Hematopoietic multipotent progenitor cell treated with erythropoietin and hydrocortisone succinate and interleukin-3 and kit ligand, for 17 days (in vitro differentiated cells): ENCODE measurements at places on chromosomes 16 and 17.

GRCh38 chr17:82148997-82149396 is 51.0 kb upstream of the FASN start:
- DNase-seq = no peak

DNA sequence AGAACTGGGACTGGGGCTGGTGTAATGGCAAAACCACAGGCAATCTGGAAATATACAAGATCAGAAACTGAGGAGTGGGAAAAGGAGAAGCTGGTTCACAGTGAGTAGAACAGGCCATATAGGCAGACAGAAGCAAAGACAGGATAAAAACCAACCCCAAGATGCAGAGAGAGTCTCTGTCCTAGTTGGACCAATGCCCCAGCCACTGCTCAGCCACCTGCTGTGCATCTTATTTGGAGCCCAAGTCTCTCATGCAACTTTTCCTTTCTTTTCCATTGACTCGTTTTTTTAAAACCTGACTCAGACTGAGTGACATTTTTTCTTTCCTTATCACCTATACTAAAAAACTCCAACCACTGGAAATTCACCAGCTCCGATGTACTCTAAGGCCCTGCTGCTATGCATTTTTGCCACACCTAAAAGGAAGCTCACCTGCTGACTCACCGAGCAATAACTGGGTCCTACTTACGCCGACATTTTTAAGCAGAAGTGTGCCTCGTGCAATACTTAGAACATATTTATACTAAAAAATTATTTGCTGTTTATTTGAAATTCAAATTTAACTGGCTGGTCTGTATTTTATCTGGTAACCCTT is 100.8 kb upstream of the XYLT1 start:
- no peak for DNase-seq

DNA sequence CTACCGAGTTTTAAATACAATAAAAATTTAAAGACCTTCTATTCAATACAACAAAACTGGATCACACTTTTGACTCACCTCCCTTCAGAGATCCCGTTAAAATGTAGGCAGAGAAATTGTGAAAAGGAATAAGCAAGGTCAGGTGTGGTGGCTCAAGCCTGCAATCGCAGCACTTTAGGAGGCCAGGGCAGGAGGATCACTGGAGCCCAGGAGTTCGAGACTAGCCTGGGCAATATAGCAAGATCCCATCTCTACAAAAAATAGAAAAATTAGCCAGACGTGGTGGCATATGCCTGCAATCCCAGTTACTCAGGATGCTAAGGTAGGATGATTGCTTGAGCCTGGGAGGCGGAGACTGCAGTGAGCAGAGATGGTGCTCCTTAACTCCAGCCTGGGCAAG is 16.7 kb downstream of the CHST5 start:
- no peak for DNase-seq

GRCh38 chr17:44774271-44775135 is 15.7 kb downstream of the ADAM11 start:
- DNase-seq = peak; percentile 69

DNA sequence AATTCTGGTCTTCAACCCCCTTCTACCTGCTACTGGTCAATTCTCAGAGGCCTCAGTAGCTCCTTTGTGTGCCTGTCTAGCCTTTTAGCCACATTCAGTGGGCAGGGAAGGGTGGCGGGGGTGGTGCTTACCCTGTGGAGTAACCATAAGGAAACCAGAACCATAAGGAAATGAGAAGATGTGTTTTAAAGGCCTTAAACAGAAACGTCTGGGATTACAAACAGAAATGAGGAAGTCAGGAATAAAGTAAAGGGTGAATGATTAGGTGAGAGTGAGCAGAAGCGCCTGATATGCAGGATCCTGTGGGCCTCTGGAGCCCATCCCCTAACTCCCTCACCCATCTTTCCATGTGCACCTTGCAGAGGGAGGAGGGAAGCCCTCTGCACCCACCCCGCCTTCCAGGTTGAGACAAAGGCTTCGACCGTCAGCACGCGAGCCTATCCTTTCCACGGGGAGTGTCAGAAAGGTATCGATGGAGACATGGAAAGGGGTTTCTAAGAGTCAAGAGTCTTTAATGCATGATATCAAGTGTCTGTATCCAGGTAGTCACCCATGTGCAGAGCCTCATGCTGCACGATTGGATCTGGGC is 20.4 kb downstream of the KIAA0513 start:
- DNase-seq = peak; percentile 42

- no peak for DNase-seq
Observed at GRCh38 chr16:24525970-24526559, 13.3 kb upstream of the RBBP6 start.

DNA sequence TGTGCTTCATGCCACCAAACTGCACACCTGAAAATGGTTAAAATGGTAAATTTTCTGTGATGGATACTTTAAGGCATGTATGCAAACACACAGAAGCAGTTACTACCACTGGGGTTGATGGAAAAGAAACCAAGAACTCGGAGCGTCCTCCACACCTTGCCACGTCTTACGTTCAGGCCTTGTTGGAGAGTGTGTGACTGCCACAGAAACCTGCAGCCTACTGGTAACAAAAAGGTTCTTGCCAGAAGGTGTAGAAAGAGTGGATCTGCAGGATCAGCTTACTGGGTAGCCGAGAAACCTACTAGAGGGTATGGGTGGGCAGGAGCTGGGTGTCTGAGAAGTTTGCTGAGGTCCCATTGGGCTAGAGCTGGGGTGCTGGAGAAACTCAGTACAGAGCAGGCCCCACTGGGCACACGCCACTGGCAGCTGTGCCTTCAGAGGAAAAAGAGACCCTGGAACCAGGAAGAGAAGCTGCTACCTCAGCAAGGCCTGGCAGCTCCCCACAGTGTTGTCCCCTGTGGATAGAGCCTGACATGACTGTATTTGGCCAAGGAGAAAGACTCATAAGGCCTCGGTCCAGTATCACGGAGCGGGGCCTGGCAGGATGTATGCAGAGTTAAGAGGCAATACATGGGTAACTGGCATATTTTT is 204.6 kb downstream of the SEC14L1 start:
- DNase-seq = no peak

DNA sequence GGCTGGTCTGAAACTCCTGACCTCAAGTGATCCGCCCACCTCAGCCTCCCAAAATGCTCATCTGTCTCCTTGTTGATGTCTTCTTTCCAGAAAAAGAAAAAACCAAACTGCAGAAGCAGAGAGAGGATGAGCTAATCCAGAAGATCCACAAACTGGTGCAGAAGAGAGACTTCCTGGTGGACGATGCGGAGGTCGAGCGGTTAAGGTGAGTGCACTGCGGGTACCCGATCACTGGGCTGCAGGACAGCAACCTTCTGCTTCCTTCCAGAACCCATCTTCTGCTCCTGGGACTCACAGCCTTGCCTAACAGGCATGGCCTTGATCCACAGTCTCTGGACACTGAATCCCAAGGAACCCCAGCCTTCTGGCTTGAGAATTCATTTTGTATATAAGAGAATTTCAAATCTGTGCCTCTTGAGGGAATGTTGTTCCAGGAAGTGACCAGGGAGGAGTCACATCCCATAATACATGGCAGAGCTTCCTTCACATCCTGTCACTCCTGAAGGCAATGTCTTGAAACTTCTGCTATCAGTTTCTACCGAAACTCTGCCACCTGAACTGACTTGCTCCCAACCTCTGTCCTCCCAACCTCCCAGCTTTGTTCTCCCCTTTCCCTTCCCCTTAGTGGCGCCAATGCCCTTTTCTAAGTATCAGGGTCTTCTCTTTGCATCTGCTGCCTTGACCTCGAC is 61.7 kb downstream of the MARF1 start:
- DNase-seq = no peak

GRCh38 chr17:9211133-9211765 is 189.9 kb downstream of the NTN1 start:
- DNase-seq = no peak

DNA sequence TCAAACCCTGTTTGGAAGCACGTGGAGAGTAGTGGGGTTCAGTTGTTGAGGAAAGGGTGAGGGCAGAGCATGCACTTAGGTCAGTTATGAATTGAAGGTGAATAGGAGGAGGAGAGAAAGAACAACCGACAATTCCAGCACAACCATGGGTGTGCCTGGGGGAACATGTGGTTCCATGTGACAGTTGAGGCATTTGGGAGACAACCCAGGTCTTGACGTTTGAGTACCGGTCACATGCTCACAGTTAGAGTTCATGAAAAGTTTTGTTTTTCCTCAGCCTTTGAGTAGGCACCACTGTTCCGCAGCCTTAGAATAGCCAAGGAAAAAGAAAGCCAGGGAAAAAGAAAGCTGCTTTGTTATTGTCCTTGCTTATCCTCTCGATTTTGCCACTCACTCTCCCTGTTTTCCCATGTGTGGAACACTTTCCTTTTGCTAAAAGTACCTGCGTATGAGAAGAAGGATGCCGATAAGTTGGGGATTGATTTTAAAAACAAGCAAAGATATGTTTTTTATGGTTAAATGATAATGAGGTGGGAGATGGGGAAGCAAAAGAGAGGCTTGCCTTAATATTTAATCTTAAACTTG is 25.6 kb upstream of the ABCC11 start:
- DNase-seq = no peak

- DNase-seq = no peak
Observed at GRCh38 chr17:68777856-68778694, 176.9 kb upstream of the FAM20A start.

- DNase-seq = no peak
Observed at GRCh38 chr16:10820546-10820945, 2.0 kb upstream of the TVP23A start.

- no peak for DNase-seq
Observed at GRCh38 chr16:25126820-25127232, 15.3 kb downstream of the LCMT1 start.

DNA sequence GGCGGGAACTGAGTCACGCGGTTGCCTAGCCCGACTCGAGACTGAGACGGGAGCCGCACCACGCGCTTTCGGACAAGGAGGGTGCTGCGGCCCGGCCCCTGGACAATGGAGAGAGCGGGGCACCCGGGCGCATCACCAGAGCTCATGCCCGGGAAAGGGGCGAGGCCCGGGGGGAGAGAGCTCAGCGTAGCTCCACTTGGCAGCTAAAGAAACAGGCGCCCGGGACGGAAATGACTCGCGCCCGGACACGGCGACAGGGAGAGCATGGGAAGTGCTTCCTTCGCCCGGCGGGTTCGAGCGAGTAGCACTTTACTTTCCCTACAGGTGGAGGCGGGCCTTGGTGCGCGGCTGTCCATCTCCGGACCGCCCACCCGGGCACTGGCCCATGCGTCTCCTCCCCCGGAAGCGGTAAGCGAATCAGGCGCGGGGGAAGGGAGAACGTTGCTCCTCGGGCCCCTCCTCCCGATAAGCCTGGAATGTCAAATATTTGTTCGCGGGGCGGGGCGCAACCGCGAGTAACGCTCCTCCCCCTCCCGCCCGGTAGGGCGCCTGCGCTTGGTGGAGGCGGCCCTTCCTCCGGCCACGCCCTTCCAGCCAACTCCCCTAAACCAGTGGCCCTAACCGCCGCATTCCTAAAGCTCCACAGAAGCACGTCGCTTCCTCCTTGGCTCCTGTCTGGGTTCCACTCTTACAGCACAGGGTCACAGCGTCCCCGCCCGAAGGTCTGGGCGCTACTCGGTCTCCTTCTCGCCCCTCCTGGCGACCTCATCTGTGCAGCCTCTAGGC is 1.5 kb upstream of the ESRP2 start:
- DNase-seq = peak; percentile 98

DNA sequence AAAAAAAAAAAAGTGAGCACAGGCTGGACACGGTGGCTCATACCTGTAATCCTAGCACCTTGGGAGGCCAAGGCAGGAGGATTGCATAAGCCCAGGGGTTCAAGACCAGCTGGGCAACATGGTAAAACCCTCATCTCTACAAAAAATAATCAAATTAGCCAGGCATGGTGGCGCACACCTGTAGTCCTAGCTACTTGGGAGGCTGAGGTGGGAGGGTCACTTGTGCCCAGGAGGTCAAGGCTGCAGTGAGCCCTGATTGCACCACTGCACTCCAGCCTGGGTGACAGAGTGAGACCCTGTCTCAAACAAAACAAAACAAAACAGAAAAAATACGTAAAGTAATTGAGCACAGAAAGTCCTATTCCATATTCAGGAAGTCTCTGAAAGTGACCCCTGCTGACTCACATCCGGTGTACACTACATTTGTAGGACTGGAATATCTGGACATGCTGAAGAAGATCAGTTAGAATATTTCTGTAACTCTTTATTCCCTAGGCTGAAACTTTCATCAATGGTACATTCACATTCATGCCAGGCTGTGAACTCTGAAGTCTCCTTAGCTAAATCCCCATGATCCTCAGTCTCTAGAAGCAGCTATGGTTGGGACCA is 66.0 kb upstream of the HAS3 start:
- no peak for DNase-seq

DNA sequence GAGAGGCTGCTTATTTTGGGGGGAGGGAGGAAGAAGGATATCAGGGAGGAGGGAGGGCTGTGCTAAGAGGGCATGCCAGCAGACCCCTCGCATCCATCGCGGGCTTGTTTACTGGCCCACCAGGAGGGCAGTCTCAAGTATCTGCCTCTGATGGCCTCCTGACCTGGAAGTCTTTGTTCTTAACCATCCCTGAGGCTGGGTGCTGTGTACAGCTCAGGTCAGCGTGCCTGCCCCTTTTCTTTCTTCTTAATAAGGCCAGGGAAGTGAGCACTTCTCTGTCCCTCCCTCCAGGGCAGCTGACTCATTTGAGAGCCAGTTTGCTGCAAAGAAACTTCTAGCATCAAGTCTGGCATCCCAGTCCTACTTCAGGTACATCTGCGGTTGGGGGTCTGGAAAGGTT is 157.0 kb downstream of the CCDC182 start:
- no peak for DNase-seq

DNA sequence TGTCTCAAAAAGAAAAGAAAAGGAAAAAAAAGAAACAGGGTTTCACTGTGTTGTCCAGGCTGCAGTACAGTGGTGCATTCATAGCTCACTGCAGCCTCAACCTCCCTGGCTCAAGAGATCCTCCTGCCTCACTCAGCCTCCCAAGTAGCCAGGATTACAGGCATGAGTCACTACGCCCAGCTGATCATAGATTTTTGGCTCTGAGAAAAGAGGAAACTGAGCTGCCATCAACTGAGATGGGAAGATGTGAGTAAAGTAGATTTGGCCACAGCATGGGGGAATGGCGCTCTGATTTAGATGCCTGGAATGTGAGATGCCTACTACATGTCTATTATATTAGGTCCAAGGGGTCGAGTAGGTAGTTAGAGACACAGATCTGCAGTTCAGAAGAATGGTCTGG is 5.9 kb upstream of the NAGS start:
- no peak for DNase-seq
